Kasumi-1 (cell line): ENCODE measurements at places on chromosomes 5 and 9.
A peak's percentile ranks its signal among the peaks of the same experiment; 100 is the strongest.

DNA sequence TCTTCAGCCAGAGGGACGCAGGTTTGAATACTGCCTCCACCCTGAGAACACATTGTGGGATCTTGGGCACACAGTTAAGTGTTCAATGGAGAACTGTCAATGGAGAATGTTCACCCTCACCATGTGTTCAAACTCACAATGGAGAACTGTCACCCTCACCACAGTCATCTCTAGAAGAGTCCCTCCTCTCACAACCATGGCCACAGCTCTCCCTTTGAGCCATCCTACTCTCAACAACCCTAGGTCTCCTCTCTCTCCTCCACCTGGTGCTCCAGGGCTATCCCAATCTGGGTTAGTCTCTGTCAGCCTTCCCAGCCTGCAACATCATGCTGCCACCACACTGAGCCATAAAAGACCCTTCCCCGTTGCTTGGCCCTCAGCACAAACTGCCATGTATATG is 36.3 kb upstream of the HAND1 start:
- no peak for DNase-seq

GRCh38 chr9:16100537-16101091 is 547.8 kb downstream of the CCDC171 start:
- DNase-seq, result peak; percentile 55

DNA sequence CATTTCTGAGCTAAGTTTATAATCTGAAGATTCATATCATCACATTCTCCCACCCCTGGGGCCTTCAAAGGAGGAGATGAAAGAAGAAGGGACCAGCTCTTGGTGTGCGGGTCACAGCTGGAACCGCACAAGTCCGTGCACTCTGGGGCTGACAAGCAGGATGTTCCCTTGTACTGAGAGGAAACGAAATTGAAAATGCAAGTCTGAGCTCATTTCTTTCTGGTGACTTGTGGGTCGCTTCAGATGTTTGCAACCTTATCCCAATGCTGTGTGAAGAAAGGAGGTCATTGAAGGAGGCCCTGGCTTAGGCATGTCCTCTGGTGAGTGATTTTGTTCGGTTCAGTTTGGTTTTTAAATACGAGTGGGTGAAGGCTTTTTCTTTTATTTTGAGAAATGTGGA is 59.6 kb downstream of the C9orf152 start:
- no peak for DNase-seq

- no peak for DNase-seq
Observed at GRCh38 chr9:134178768-134179551, 14.6 kb upstream of the RNU6ATAC start.

- DNase-seq, result no peak
Observed at GRCh38 chr5:155815248-155815647, 511.7 kb upstream of the SGCD start.

DNA sequence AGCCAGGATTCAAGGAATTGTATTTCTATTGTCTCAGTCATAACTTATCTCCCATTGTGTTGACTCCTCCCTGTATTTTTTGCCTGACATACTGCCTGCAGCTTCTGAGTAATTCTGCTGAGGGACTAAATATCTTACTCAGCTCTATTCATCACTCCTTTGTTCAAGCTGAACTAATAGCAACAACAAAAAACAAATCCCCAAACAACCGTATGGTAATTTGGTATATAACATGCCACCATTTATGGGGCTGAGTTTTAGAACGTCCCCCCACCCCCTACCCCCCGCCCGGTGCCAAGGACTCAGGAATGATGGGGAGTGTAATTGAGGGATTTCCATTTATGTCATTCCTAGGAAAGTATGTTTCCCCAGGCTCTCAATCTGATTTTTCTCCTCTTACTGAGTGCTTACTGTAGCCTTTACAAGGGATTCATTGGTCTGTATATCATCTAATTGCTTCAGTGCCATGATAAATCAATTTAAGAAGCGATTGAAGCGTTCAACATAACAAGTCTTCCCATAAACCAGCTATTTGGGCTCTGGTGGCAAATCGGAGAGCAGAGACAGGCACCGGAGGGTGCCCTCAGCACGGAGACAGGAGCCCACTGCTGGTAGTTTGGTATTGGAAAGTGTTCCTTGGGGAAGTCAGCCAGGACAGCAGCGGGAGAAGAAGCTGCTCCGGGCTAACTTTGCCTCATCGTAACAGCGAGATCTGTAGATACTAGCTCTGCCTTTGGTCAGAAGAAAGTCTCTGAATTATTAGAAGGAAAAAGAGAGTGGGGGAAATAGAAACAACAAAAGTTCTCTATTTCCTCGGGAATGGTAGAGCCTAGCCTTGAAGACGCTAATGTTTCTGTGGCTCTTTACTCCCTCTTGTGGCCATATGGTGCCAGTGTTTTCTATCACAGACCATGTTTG is 40.7 kb upstream of the HSD17B4 start:
- peak; percentile 82 for DNase-seq

- no peak for DNase-seq
Observed at GRCh38 chr9:126621061-126621918, 7.6 kb downstream of the LMX1B start.

DNA sequence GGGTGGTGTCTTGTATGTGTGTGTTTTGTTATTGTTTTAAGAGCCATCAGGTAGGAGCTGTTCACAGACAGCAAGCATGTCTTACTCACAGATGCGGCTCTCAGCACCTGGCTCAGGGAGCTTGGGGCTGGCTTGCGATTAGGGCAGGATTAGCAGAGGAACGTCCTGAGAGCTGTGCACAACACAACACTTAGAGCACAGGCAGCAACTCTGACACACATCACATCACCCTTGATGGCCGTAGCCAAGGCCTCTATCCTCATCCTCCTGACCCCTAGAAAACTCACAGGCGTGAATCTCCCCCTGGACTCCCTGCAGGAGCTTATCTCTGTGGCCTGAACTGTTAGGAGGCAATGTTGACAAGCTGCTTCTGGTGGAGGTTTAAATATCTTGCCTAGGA is 7.1 kb upstream of the IL17B start:
- no peak for DNase-seq
